ENCODE measurements at places on chromosomes 2 and 18.
A peak's percentile ranks its signal among the peaks of the same experiment; 100 is the strongest.

- no peak for DNase-seq
Observed at GRCh38 chr18:53191634-53192033, 851.6 kb downstream of the DCC start.

DNA sequence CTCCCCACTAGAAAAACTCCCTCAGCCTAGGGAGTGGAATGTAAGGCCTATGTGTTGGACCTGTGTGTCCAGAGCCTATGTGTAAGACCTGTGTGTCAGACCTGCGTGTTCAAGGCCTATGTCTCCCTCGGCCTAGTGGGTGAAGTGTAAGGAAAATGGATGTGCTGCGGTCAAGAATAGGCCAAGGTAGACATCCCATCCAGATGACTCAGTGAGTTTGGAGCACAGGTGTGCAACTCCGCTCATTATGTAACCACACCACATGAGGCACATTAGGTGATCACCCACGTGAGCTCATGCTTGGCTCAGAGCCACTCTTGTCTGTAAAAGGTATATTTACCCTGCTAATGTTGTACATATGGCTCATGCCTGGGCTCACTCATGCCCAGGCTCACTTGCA lies 565.3 kb upstream of the CRIM1 start:
- DNase-seq: no peak

- DNase-seq: no peak
Observed at GRCh38 chr18:49189772-49190171, 239.0 kb upstream of the SMAD7 start.

GRCh38 chr2:9213477-9214051 lies 7.0 kb downstream of the ASAP2 start:
- DNase-seq: no peak

- peak; percentile 26 for DNase-seq
Observed at GRCh38 chr2:63736354-63736753, 105.3 kb upstream of the UGP2 start.

DNA sequence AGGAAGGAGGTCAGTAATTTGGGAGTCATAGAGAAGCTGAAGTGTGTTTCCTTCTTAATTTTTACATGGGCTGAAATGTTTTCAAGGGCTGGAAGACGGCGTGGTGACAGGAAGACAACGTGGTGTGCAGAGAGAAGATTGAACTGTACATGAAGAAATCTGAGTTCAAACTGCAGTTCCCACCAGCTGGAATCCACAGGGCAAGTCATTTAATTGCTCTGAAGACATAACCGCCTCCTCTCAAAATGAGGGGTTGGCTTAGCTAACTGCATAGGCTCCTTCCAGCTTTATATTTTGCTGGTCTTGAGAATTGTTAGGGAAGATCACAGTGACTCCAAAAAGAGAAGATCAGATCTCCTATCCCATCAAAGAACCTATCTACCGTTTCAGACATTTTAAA lies 103.9 kb downstream of the SLC8A1 start:
- DNase-seq: no peak

- DNase-seq: no peak
Observed at GRCh38 chr2:133721118-133721517, 152.9 kb upstream of the NCKAP5 start.

DNA sequence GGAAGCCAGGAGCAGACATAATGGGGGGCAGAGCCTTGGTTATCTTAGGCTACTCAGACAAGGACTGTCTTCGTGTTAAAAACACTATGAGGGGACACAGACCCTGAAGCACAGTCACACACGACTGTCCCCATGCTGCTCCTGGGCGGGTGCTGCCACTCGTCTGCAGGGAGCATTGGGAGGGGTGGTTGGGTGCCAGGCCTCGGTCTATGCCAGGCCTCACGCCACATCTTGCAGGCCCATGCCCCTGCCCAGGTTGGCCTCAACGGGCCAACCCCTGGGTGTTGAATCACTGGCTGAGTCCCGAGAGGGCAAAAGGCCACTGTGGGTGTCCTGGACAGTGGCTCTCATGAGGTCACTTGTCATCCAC lies 97.9 kb downstream of the USP40 start:
- no peak for DNase-seq

DNA sequence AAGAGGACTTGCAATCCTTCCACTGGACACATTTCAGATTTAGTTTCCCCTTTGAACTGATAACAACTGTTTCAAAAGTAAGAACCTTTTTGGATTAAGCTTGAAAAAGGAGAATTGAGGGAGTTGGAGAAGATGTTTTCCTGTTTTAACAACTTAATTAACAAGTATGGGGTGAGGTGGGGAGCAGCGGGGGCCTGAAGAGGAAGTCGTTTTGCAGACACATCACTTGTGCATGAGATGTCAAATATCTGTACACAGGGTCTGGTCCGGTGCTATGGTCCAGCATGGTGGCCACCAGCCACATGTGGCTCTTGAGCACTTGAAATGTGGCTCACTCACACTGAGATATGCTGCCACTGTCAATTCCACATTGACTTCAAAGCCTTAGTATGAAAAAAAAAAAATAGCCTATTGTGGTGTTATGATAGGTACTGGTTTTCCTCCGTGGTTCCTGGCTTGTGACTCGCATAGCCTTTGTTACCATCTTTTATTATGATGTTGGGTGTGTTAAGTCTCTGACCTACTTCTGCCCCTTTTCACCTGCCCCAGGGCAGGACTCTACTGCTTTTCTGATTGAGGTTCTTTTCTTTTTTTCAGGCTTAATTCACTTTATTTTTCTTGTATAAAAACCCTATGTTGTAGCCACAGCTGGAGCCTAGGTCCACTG lies 205.5 kb downstream of the BCL2 start:
- no peak for DNase-seq

GRCh38 chr18:67776929-67777328 lies 260.4 kb upstream of the DSEL start:
- DNase-seq: no peak

DNA sequence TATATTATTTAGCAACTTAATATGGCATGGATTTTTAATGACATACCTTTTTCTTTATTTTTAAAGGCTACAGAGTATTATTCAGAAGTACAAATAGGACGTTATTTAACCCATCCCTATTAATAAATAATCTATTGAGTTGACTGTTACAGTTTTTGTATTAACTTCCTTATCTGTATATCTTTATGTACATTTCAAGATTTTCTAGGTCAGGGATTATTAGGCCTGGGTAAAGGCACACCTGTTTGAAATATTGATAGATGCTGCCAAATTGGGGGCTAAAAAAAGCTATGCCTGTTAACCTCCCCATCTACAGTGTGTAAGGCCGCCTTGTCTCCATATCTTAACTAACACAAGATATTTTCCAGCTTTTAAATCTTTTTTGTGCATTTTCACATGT lies 6.6 kb downstream of the NPAS2 start:
- no peak for DNase-seq

DNA sequence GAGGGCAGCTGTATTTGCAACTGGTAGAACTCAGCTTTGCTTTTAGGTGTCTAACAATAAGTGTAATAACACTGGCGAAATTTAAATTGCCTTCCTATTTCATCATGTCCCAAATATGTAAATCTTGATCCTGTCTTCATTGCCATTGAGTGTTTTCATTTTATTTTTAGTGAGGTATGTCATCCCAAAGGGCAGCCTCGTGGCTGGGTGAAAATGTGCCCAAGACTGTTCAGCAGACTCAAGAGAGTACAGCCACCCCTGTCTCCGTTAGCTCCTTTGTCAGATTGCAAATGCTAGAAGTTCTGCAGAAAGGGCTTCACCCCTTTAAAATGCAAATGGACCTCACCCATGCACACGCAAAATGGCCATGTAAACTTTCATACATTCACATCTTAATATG lies 278.8 kb downstream of the RND3 start:
- no peak for DNase-seq

GRCh38 chr2:205636549-205637319 lies 45.6 kb upstream of the NRP2 start:
- no peak for DNase-seq

DNA sequence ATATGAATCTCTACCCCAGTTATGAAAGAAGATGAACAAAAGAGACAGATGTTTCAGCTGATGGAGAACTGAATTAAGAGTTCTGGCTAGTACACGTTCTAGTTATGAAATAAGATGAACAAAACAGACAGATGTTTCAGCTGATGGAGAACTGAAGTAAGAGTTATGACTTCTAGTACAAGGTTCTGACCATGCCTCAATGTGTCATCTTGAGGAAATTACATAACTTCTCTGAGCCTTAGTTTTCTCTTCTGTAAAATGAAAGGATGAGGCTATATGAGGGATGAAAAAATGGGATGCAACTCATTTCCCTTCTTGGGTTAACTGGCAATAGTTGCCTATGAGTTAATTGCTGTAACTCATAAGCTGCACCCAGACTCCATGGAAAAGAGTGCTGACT lies 92.9 kb upstream of the WDR75 start:
- DNase-seq: no peak

GRCh38 chr2:14475994-14476393 lies 156.5 kb upstream of the LRATD1 start:
- DNase-seq: no peak

- no peak for DNase-seq
Observed at GRCh38 chr2:159653962-159654361, 37.6 kb upstream of the BAZ2B start.

- no peak for DNase-seq
Observed at GRCh38 chr2:177758591-177759371, 313.8 kb downstream of the PDE11A start.

DNA sequence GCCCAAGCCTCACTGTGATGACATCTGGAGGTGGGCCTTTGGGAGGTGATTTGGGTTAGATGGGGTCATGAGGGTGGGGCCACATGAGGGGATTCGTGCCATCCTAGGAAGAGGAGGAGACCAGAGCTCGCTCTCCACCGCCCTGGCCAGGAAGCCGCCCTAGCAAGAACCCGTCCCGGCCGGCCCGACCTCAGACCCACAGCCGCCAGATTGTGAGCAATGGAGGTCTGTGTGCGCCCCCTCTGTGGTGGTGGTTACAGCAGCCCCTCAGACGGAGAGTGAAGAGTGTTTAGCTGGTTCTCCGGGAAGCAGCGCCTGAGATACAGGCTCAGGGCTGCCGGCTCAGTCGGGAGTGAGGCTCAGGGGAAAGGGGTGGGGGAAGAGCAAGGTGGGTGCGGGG lies 83.3 kb downstream of the RTP5 start:
- no peak for DNase-seq

GRCh38 chr2:220703279-220703678 lies 868.8 kb downstream of the EPHA4 start:
- no peak for DNase-seq

GRCh38 chr2:123993728-123994323 lies 31.3 kb upstream of the CNTNAP5 start:
- peak; percentile 0 for DNase-seq

DNA sequence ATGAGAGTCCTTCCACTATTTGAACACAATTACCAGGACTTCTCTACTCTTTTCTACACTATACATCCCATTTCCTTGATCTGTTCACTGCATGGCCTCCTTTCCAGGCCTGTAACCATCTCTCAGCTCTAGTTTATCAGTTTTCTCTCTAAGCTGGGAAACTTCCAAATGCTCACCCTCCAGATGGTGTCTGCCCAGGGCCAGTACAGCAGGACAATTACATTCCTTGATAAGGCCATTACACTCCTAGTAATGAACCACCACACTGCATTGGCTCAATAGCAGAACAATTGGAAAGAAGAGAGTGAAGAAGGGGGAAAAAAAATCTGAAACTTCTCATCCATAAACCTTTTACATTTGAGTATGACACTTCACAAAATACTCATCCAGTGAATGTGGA lies 359.1 kb downstream of the ALK start:
- no peak for DNase-seq

- DNase-seq: no peak
Observed at GRCh38 chr18:36149514-36150289, 20.0 kb downstream of the ELP2 start.

- no peak for DNase-seq
Observed at GRCh38 chr2:19048593-19049266, 309.7 kb downstream of the OSR1 start.

GRCh38 chr2:6764968-6765723 lies 100.6 kb downstream of the CMPK2 start:
- DNase-seq: no peak

GRCh38 chr2:175062787-175063585 lies 57.8 kb upstream of the CHN1 start:
- DNase-seq: no peak

- DNase-seq: no peak
Observed at GRCh38 chr18:55031576-55031975, 72.3 kb upstream of the CCDC68 start.

DNA sequence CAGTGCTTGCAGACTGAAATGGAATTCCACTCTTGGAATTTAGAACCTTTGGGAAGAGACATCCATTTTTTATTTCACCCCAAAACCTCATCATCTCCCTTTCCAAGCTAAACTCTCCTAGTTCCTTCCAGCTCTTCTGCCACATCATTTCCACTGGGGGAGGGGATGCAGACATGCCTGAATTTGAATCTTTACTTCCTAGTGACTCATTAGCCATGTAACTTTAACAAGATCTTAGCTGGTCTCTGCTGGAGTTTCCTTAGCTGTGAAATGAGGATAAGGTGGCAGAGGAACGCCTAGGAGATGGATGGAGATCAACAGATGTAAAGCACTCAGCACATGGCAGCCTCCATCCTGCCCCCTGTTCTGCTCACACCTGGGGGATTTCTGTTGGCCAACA lies 266.8 kb downstream of the EN1 start:
- no peak for DNase-seq

DNA sequence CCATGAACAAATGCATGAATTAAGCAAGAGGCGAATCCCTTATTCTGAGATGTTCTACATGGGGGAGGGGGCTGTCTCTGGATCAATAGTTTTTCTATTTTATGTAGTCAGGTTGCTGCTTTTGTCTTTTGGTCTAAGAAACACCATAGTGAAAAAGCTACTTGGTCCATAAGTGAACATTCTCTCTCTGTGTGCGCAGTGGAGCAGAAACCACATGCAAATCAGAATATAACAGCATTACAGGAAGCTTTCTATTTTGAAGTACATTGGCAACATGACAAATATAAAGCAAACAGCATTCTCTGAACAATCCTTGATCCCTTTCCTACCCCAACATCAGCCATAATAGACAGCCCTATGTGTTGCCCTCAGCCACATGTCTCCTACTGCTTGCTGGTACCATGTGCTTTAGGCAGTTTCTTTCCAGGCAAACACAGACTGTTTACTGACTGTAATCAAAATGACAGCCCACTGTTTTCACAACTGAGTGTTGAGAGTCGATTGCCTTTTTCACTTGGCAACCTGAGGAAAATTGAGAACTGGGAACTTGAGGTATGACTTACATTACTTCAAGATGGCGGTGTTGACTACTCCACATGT lies 10.6 kb downstream of the SCN3A start:
- DNase-seq: no peak

GRCh38 chr2:207499114-207499513 lies 30.6 kb upstream of the CREB1 start:
- DNase-seq: no peak

DNA sequence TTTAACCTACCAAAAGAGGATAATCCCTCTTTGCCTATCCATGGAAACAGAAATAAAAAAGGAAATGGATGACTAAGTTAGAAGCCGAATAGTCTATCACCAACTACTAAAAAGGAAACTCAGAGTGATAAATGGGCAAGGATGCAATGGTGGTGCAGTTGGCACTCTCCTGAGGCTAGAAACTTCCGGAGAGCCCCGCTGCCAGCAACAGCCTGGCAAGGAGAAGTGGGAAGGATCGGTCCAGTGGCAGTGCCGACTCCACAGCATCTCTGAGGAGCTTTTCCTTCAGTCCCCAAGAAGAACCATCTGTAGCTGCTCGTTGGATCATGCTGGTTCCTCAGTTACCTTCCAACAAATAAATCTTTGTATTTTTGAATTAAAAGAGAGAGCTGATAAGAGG lies 74.7 kb downstream of the DPP4 start:
- no peak for DNase-seq

GRCh38 chr2:189002079-189002478 lies 27.9 kb downstream of the COL3A1 start:
- DNase-seq: no peak

GRCh38 chr2:150850641-150851040 lies 363.2 kb upstream of the RND3 start:
- no peak for DNase-seq
